Spleen (tissue), 13 donors: ENCODE measurements at places on chromosomes 2 and 18. TPM values are rescaled to one million over a fixed set of nuclear protein-coding genes. Genes with fewer than 3 reads are reported as not detected.

- H3K36me3 ChIP-seq = no peaks in the 10 kb centered on the region
- H3K4me1 ChIP-seq = peaks cover 13% of the 10 kb centered on the region
- H3K27me3 ChIP-seq = peaks cover 10% of the 10 kb centered on the region
- DNase-seq = no peak
- H3K27ac ChIP-seq = no peak overlapping the region
Measured at GRCh38 chr2:147846412-147847081, 1.7 kb downstream of the ACVR2A start.

DNA sequence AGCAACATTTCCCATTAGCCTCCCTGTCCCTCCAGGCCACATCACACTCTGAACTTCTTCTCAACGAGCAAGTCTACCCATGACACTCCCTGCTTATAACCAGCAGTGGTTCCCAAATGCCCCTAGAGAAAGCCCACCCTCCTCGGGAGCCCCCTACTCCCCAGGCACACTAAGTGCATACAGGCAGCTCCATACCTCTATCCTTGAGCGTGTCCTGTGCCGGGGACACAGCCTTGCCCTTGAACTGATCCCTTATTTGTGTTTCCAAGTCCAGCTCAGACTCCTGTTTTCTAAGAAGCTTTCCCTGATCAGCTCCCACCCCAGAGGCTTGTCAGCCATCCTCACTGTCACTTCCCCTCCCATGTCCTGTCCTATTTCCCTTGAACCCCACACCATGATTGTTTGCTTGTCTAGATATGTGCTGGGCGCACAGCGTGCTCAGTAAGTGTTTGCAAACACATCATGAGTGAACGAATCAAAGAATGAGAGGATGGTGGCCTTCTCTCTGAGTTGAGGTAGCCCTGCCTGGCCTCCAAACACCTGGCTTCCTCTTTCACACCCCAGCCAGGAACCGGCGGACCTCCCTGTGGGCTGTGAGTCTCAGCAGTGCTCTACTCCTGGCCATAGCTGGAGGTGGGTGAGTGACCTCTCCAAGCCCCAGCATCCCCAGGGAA is 2.1 kb downstream of the TEX51 start:
- H3K4me1 ChIP-seq = no peaks in the 10 kb centered on the region
- H3K27ac ChIP-seq = no peak overlapping the region
- no peaks in the 10 kb centered on the region for H3K27me3 ChIP-seq
- no peak overlapping the region for H3K4me3 ChIP-seq
- DNase-seq = peak; percentile 40

GRCh38 chr2:113061896-113062770 is 3.1 kb downstream of the IL36RN start:
- no peaks in the 10 kb centered on the region for H3K4me1 ChIP-seq
- H3K27me3 ChIP-seq = no peaks in the 10 kb centered on the region
- DNase-seq = no peak
- H3K36me3 ChIP-seq = no peaks in the 10 kb centered on the region
- no peak overlapping the region for H3K27ac ChIP-seq

Gene GPR155
- 9.5 TPM for total RNA-seq
